ENCODE measurements at places on chromosomes 4 and X. TPM values are rescaled to one million over a fixed set of nuclear protein-coding genes. Genes with fewer than 3 reads are reported as not detected.

DNA sequence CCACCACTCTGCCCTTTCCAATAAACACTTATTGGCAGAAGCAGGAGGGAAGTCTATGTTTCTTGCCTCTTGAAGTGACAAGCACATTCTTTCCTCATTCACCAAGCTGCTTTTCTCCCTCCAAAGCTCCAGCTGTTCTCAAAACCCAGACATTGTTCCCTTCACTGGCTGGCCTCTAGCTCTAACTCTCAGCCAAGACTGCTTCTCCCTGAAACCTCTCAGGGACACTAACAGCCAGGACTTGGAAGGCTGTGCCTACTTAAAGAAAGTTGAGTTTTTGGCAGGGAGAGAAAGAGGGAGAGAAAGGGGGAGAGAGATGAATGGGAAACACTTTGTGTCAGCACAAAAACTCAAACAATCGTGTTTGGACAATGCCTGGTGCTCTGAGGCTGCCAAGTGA lies 99.5 kb downstream of the COX18 start:
- no peak for DNase-seq

The AR gene
- total RNA-seq: 75.3 TPM

The PDHA2 gene
- total RNA-seq: not detected

DNA sequence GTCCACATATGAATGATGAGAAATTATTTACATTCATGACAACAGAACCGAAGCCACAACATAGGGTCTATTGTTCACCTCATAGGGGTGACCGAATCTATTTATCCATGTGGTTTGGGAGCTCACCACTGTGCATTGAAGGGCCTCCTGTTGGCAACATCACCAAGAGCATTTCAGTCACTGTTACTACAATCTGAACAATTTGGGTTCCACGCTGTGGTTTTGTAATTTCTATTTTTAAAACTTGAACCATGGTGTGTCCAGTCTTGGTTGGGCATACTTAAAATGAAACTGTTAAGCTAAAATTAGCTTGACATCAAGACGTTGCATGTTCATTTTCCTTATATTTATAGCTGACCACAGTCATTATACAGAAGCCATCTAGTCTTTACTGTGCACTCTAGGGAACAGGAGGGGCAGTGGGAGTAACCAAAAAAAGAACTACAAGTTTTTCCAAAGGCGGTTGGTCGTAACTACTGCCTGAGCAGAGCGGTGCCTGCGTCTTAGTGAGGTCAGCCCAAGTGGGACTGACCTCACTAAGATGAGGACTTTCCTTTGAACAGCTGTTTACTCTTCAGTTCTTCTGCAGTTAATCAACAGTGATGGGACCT lies 192.1 kb downstream of the SPRY1 start:
- no peak for DNase-seq

The SGMS2 gene
- 56.2 TPM for total RNA-seq

The PIR gene
- total RNA-seq: 9.8 TPM

The ZFP92 gene
- total RNA-seq: 2.4 TPM
